ENCODE measurements at places on chromosomes 11 and 22. TPM values are rescaled to one million over a fixed set of nuclear protein-coding genes. Genes with fewer than 3 reads are reported as not detected.

The CCDC15 gene
- 2.1 TPM for total RNA-seq

The OR52E8 gene
- not detected for total RNA-seq

The ART5 gene
- 8.7 TPM for total RNA-seq

The SYT13 gene
- total RNA-seq, result 15.1 TPM

The GPHA2 gene
- 1.6 TPM for total RNA-seq

The CBX7 gene
- total RNA-seq, result 10.6 TPM

GRCh38 chr22:29215012-29215860 is 9.5 kb downstream of the EMID1 start:
- H3K27ac ChIP-seq, result no peak overlapping the region
- peaks cover 20% of the 10 kb centered on the region for H3K4me1 ChIP-seq
- DNase-seq, result no peak
- H3K36me3 ChIP-seq, result no peaks in the 10 kb centered on the region
- H3K27me3 ChIP-seq, result no peaks in the 10 kb centered on the region

GRCh38 chr11:95486979-95487378 is 256.0 kb upstream of the SESN3 start:
- H3K36me3 ChIP-seq, result peaks cover 9% of the 10 kb centered on the region
- H3K27me3 ChIP-seq, result peaks cover 10% of the 10 kb centered on the region
- peak overlapping the region; percentile 77 for H3K27ac ChIP-seq
- no peak for DNase-seq
- H3K4me3 ChIP-seq, result no peak overlapping the region

GRCh38 chr11:88538098-88538497 is 200.6 kb upstream of the CTSC start:
- H3K36me3 ChIP-seq, result no peaks in the 10 kb centered on the region
- no peaks in the 10 kb centered on the region for H3K27me3 ChIP-seq

DNA sequence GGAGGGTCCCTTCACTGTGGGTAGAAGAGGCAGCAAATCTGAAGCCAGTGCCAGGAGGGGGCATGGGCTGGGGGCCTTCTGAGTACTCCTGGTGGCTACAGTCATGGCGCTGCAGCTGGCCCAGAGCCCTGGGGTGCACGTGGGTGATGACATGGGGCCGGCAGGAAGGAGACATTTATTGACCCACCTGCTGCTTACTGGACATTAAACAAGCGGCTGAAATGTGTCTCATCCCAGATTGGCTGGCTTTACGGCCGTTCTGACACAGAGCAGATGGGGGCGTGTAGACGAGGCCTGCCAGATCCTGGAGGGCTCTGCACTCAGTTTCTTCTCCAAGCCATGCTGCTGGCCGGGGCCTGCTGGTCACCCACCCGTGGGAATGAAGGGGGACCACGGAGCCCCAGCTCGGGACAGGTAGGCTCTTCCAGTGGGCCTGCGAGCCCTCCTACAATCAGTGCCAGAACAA is 906.9 kb downstream of the BRD1 start:
- peaks cover 7% of the 10 kb centered on the region for H3K27me3 ChIP-seq
- no peak overlapping the region for H3K4me3 ChIP-seq
- H3K36me3 ChIP-seq, result peaks cover 9% of the 10 kb centered on the region
- peaks cover 16% of the 10 kb centered on the region for H3K4me1 ChIP-seq
- no peak for DNase-seq
- no peak overlapping the region for H3K27ac ChIP-seq

DNA sequence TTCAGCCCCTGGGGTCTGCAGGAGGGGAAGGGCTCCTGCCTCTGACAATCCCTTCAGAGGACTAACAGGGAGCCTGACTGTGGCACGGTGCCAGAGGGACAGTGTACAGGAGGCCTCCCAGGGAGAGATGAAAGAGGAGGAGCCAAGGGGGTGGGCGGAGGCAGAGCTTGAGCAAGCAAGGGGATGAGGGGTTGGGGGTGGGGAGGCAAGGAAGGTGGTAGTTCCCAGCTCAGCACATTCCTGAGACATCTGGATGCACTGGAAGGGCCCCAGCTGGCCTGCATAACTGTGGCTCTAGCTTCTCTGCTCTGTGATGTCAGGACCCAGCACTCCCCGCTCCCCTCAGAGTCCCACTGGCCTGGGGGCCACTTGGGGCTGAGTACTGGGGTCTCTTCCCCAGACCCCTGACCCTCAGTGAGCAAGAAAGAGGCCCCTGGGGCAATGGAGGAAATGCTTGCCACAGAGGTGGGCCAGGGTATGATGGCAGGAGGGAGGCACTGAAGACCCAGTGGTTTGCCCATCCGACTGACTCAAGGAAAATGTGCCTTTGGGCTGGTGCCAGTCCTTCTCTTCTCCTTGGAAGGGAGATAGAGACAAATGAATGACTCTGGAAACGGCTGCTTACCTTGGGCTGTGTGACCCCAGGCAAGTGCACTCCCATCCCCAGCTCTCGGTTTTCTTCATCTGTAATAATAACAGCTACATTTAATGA is 13.3 kb downstream of the CREB3L1 start:
- peak; percentile 91 for DNase-seq
- H3K4me1 ChIP-seq, result peaks cover 51% of the 10 kb centered on the region
- H3K4me3 ChIP-seq, result peak overlapping the region; percentile 43
- H3K36me3 ChIP-seq, result no peaks in the 10 kb centered on the region
- H3K27ac ChIP-seq, result peak overlapping the region; percentile 96

- no peak overlapping the region for H3K27ac ChIP-seq
- no peaks in the 10 kb centered on the region for H3K36me3 ChIP-seq
- H3K4me1 ChIP-seq, result peaks cover 8% of the 10 kb centered on the region
- no peaks in the 10 kb centered on the region for H3K27me3 ChIP-seq
- DNase-seq, result no peak
Measured at GRCh38 chr11:14055936-14056335, 93.4 kb downstream of the SPON1 start.

- DNase-seq, result no peak
- no peak overlapping the region for H3K4me3 ChIP-seq
- H3K4me1 ChIP-seq, result no peaks in the 10 kb centered on the region
- peaks cover 40% of the 10 kb centered on the region for H3K36me3 ChIP-seq
- no peak overlapping the region for H3K27ac ChIP-seq
Measured at GRCh38 chr11:108160970-108161566, 39.7 kb downstream of the ACAT1 start.

GRCh38 chr22:17753401-17753989 is 20.8 kb downstream of the BID start:
- no peaks in the 10 kb centered on the region for H3K36me3 ChIP-seq
- no peak overlapping the region for H3K27ac ChIP-seq
- no peaks in the 10 kb centered on the region for H3K4me1 ChIP-seq
- H3K4me3 ChIP-seq, result no peak overlapping the region

DNA sequence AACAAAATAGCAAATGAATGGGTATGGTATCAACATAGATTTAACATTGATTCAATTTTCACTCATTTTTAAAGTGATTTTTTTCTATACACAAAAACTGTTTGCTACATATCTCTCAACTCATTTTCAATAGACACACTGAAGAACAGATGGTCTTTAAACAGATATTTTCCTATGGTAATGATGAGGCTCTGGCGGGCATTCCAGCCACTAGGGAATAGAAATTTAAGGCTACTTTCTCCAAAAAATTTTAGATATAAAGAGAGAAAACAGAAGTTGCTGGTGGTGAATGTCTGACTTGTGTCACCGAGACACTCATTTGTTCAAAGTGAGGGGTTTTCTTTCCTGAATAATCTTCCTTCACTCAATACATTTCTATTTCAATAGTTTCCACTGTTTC is 693.0 kb downstream of the ETS1 start:
- DNase-seq, result no peak
- peaks cover 16% of the 10 kb centered on the region for H3K4me1 ChIP-seq
- H3K36me3 ChIP-seq, result peaks cover 13% of the 10 kb centered on the region
- no peak overlapping the region for H3K4me3 ChIP-seq

DNA sequence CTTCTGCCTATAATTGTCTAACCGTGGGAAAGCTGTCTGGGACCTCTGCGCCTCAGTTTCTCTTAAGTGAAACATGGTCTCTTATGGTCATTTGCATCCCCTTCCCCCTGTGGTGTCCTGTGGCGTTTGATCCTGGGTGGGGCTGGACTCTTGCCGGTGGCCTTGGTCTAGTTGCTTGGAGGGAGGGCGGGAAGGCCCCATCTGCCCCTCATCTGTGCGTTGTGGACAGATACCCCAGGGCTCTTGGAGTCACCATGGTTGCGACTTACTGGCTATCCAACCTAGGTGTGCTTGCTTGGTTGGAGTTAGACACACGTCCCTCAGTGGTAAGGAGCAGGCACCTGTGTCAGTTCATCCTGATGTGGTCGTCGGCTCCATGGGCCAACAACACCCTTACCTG is 15.2 kb downstream of the SHANK3 start:
- H3K4me3 ChIP-seq, result no peak overlapping the region
- H3K4me1 ChIP-seq, result no peaks in the 10 kb centered on the region
- DNase-seq, result no peak
- peaks cover 13% of the 10 kb centered on the region for H3K36me3 ChIP-seq
- H3K27ac ChIP-seq, result no peak overlapping the region

DNA sequence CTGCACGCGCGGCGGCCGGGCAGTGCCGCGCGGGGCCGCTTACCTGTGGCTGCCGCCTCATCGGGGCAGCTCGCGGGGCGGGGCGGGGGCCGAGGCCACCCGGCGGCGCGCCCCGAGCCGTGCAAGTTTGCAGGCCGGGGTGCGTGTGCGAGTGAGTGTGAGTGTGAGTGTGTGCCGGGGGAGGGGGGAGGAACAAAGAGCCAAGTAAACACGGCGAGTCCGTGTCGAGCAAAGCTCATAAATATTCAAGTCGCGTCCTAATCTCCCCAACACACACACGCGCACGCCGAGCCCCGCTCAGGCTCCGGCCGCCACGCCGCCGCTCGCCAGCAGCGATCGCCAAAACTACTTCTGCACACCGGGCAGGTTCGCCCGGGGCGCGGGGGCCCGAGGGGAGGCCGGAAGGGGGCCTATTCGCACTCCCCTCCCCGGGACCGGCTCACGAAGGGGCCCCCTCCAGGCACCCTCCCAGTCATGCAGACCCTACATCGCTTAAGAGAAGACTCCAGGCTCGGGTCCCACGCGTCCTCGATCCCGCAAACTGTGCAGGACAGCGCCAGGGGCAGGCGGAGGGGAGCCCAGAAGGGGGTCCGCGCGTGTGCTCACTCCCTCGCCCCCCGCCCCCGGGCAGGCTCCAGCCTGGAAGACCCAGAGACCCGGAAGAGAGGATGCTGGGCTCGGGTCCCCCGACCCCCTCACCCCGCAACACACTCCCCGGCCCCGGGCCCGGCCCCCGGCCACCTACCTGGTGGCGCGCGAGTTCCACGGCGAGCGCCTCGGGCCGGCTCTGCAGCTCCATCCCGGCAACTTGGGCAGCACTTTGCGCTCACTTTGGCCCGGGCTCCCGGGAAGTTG is 827 bp downstream of the PHF21B start:
- H3K4me1 ChIP-seq, result peaks cover 40% of the 10 kb centered on the region
- H3K27ac ChIP-seq, result no peak overlapping the region
- DNase-seq, result peak; percentile 35
- H3K4me3 ChIP-seq, result peak overlapping the region; percentile 67

DNA sequence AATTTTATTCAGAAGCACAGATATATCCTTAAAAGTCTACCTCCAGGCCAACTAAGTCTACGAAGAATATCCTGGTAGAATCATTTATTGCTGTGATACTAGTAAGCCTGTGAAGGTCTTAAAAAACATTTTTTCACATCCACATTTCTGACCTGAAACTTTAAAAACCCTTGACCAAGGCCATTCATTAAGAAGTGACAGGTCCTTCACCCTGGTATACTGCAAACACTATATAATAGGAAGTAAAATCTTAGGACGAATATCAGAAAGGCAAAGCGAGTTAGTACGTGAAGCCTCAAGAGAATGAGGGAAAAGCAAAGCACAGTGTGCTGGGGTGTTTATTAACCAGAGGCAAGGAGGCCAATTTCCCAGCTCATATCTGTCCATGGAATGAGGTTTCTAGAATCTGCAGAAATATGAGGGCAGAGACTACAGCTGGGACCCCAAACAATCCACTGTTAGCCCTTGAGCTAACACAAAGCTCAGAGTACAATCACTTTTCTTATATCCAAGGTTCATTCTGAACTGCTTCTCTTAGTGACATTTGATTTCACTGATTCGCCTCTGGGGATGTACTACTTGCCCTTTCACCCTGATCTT is 71.0 kb downstream of the AMBRA1 start:
- H3K27me3 ChIP-seq, result no peaks in the 10 kb centered on the region
- H3K4me3 ChIP-seq, result no peak overlapping the region
- peak overlapping the region; percentile 5 for H3K27ac ChIP-seq
